ENCODE measurements at places on chromosomes 6 and 20. TPM values are rescaled to one million over a fixed set of nuclear protein-coding genes. Genes with fewer than 3 reads are reported as not detected.

Gene NKAPL
- 2.8 TPM for total RNA-seq

Gene ELOVL2
- 0.38 TPM for total RNA-seq

Gene GGTLC1
- total RNA-seq: not detected

Gene PPP1R14C
- 1.2 TPM for total RNA-seq

DNA sequence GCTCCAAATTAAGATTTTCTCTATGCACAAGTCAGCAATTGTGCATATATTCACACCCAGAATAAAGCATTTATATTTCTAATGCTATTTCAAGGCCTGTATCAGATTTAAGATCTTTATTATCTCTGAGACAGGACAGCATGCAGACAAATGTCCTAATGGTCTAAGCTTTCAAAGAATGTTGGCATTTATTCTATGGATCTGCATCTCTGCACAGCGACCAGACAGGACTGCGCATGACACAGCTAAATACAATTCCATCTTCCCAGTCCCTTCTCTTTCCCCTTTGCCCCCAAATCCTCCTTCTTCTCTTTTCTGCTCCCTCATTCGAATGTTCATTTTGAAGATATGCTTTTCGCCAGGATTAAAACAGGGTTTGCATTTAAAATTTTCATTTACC, 478.5 kb downstream of the PKHD1 start:
- no peak for DNase-seq

GRCh38 chr6:140636271-140636907, 1261.9 kb upstream of the CITED2 start:
- no peak for DNase-seq

- DNase-seq: no peak
Observed at GRCh38 chr6:44567406-44567805, 179.9 kb downstream of the CDC5L start.

GRCh38 chr20:12306107-12306506, 388.4 kb downstream of the BTBD3 start:
- no peak for DNase-seq

DNA sequence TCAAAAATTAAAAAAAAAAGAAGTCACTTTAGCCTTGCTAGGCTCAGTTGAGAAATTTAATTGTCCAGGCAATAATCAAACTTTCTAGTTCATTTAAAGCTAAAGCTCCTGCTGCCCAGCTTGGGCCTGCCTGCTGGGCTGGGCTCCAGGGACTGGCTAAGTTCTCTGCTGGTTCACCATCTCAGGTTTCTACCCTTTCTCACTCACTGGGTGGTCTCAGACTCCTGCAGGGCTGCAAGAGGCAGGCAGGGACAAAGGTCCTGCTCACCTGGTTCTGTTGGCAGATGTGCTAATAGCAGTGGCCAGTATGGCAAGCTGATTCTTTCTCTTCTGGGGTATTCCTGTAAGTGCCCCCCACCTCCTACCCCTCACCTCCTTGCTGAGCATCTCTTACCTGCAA, 21.2 kb upstream of the RTF2 start:
- no peak for DNase-seq

DNA sequence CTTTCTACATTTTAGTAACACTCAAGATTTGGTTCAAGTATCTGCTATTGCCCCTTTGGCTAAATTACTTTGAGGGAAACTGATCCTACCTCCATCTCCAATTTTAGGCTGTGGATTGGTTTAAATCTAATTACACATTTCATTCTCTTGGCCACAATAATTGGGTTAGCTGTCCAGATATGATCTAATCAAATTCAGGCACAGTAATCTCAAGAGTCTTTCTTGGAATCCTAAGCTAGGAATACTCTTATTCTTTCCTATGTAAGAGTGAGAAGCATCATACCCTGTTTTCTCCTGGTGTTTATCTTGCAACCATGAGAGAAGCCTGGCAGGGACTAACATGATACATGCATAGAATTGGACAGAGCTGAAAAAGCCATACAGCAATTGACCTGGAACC, 300.4 kb upstream of the MARCKS start:
- DNase-seq: no peak

- DNase-seq: no peak
Observed at GRCh38 chr6:126422912-126423311, 83.0 kb downstream of the CENPW start.

GRCh38 chr20:31975874-31976273, 7.9 kb downstream of the XKR7 start:
- DNase-seq: no peak

- DNase-seq: no peak
Observed at GRCh38 chr20:64119301-64119680, 11.9 kb upstream of the NPBWR2 start.

Data from posterior vena cava (tissue), 2 donors.